Stimulated activated CD4-positive, alpha-beta T cell treated with anti-CD3 and anti-CD28 coated beads, Interleukin-1b, Interleukin-23, amount 100 ng/mL, for 4 hours (primary cell): ENCODE measurements at places on chromosomes 6 and 20.

- DNase-seq, result no peak
Measured at GRCh38 chr20:54110041-54110440, 39.6 kb upstream of the BCAS1 start.

DNA sequence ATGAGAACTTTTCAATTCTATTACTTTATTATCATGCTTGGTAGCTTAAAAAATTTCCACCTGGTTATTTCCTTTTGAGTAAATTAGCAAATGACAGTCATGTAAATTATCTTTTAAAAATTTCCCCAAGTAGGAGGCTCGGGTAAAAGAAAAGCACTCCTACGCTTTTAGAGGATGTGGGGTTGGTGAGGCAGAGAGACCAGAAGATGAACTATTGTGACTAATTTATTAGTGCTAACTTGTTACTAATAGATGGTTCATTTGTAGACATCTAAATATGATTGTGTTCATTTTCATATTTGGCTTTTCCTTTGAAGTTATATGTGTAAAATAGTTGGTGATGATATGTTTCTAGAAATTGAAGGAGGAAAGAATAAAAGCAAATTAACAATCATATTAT, 27.0 kb downstream of the ZNF292 start:
- no peak for DNase-seq

- no peak for DNase-seq
Measured at GRCh38 chr20:13295637-13296036, 74.6 kb downstream of the ISM1 start.

- DNase-seq, result no peak
Measured at GRCh38 chr6:45965007-45965406, 50.7 kb downstream of the CLIC5 start.

GRCh38 chr6:31634131-31634530, 13.6 kb downstream of the PRRC2A start:
- no peak for DNase-seq
